Aortic smooth muscle cell (primary cell): ENCODE measurements at places on chromosomes 3 and 15. TPM values are rescaled to one million over a fixed set of nuclear protein-coding genes. Genes with fewer than 3 reads are reported as not detected.

PCOLCE2 gene
- 586 and 643 TPM in 2 replicates for total RNA-seq

ISLR gene
- 69.2 and 95.8 TPM in 2 replicates for total RNA-seq

ASB14 gene
- total RNA-seq = under 0.01 TPM in 1 of 2 replicates, not detected in the other

NOX5 gene
- 0.13 and 0.19 TPM in 2 replicates for total RNA-seq

GMNC gene
- under 0.01 TPM in 1 of 2 replicates, not detected in the other for total RNA-seq

MNS1 gene
- 3.5 and 4.0 TPM in 2 replicates for total RNA-seq

CCDC39 gene
- under 0.01 and 0.12 TPM in 2 replicates for total RNA-seq

CCR9 gene
- not detected in 2 replicates for total RNA-seq

NAALADL2 gene
- total RNA-seq = 12.9 and 15.9 TPM in 2 replicates

TUSC7 gene
- not detected in 2 replicates for total RNA-seq

PTPRG gene
- 63.0 and 63.9 TPM in 2 replicates for total RNA-seq

PRSS50 gene
- not detected in 2 replicates for total RNA-seq

SUSD5 gene
- 4.8 and 6.1 TPM in 2 replicates for total RNA-seq

PLAAT1 gene
- total RNA-seq = not detected in 2 replicates

KBTBD12 gene
- total RNA-seq = 0.12 TPM in 1 of 2 replicates, not detected in the other

ZNF774 gene
- total RNA-seq = 1.8 and 2.8 TPM in 2 replicates

KBTBD8 gene
- total RNA-seq = 22.3 and 38.1 TPM in 2 replicates

CHST13 gene
- not detected in 2 replicates for total RNA-seq

LINGO1 gene
- total RNA-seq = under 0.01 TPM in 2 replicates

PRICKLE2 gene
- 20.2 and 21.8 TPM in 2 replicates for total RNA-seq

DHX30 gene
- 51.8 and 64.3 TPM in 2 replicates for total RNA-seq

ZNF770 gene
- total RNA-seq = 21.3 and 22.2 TPM in 2 replicates

CHRNB4 gene
- total RNA-seq = not detected in 2 replicates

SLC6A20 gene
- total RNA-seq = not detected in 2 replicates

GRAMD2A gene
- total RNA-seq = 0.06 TPM in 1 of 2 replicates, not detected in the other

SATB1 gene
- total RNA-seq = 32.4 and 32.6 TPM in 2 replicates

ADCY5 gene
- total RNA-seq = under 0.01 and 0.13 TPM in 2 replicates

TMIE gene
- total RNA-seq = 0.06 and 0.13 TPM in 2 replicates

TAGLN3 gene
- not detected in 2 replicates for total RNA-seq

FILIP1L gene
- 14.0 and 32.1 TPM in 2 replicates for total RNA-seq
